ENCODE measurements at places on chromosomes 6 and 20.
A peak's percentile ranks its signal among the peaks of the same experiment; 100 is the strongest.

GRCh38 chr6:12196326-12196936, 93.7 kb upstream of the EDN1 start:
- DNase-seq, result peak; percentile 45

GRCh38 chr20:16096756-16097326, 476.4 kb downstream of the KIF16B start:
- no peak for DNase-seq

DNA sequence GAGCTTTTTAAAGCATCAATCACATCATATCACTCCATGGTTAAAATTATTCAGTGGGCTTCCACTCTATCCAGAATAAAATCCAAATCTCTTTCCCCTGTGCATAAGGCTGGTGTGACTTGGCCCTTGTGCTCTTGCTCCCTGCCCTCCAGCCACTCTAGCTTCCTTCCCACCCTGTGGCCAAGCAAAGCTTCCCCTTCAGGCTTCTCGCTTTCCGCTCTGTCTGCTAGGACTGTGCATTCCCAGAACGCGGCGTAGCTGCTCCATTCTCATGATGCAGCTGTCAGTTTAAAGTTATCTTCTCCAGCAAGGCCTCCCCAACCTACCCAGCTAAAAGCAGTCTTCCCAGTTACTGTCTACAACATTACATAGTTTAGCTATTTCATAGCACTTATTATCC, 19.4 kb upstream of the KCNK16 start:
- DNase-seq, result no peak

GRCh38 chr6:33885132-33886057, 81.6 kb upstream of the MLN start:
- no peak for DNase-seq

DNA sequence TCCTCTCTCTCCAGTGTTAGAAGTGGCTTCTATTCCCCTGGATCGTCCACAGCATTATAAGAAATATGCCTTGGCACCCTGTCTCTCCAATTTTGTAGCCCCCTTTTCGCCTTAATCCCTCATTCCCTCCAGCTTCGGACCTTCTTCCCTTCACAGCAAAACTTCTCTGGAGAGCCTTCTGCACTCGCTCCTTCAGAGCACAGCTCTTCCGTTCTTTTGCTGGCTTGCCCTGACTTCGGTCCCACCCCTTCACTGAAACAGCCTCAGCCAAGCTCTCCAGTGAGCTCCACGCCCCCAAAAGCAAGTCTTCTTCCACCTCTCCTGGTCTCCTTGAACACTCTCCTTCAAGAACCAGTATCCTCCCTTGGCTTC, 134.7 kb upstream of the RNF24 start:
- DNase-seq, result no peak

DNA sequence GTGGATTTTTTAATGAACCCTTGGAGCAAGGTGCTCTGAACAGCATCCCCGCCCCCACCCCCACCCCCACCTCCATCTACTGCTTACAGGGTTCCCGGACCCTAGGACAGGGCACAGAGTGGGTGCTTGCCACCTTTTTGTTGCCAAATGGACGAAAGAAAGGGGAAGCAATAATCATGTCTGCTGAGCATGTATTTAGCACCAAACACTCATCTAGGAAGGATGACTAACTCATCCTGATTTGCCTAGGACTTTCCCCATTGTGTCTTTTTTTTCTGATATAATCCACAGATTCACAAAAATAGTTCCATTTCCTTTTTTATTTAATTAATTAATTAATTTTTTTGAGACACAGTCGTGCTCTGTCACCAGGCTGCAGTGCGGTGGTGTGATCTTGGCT, 1.2 kb upstream of the PLTP start:
- no peak for DNase-seq

DNA sequence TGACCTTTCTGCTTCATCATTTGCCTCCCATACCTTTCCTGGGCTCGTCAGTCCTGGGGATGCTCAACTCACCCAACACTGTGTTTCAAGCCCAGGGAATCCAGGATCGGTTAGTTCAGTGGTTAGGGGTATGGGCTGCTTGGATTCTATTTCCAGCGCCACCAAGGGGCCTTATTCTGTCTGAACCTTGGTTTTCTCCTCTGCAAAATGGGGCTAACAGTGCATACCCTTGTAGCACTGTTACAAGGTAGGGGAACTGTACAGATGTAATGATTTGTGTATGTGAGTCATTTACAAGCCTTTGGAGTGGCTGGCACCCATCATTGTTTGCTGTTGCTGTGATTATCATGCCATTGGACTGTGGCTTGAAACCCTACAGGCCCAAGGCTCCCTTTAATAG, 14.5 kb upstream of the CSNK2A1 start:
- no peak for DNase-seq

- DNase-seq, result no peak
These were observed 10.4 kb upstream of the ABCC10 start for GRCh38 chr6:43416935-43417334.

GRCh38 chr6:56767892-56768531, 125.3 kb upstream of the DST start:
- no peak for DNase-seq
